Uterine smooth muscle cell (primary cell): ENCODE measurements at places on chromosomes 7 and 10. TPM values are rescaled to one million over a fixed set of nuclear protein-coding genes. Genes with fewer than 3 reads are reported as not detected.

The ACSM6 gene
- not detected in 2 replicates for total RNA-seq

The COL26A1 gene
- total RNA-seq: not detected in 2 replicates

The CDHR3 gene
- 4.0 and 5.9 TPM in 2 replicates for total RNA-seq

The TEX36 gene
- total RNA-seq: not detected in 2 replicates

The UPK3BL2 gene
- 0.44 and 0.87 TPM in 2 replicates for total RNA-seq

The MMP21 gene
- under 0.01 TPM in 1 of 2 replicates, not detected in the other for total RNA-seq

The GRM3 gene
- not detected in 2 replicates for total RNA-seq

The DLG5 gene
- 41.1 and 45.2 TPM in 2 replicates for total RNA-seq

The HOXA7 gene
- 0.77 and 1.9 TPM in 2 replicates for total RNA-seq

The DPYSL4 gene
- 2.1 and 2.3 TPM in 2 replicates for total RNA-seq

The WNT8B gene
- total RNA-seq: not detected in 2 replicates

The RBM33 gene
- 29.0 and 32.6 TPM in 2 replicates for total RNA-seq
